ENCODE measurements at places on chromosomes 13 and 19.

GRCh38 chr19:367963-368629 is 23.5 kb upstream of the MIER2 start:
- no peak for DNase-seq

GRCh38 chr13:99178636-99179035 is 22.0 kb upstream of the UBAC2 start:
- no peak for DNase-seq

- DNase-seq, result no peak
These were observed 17.2 kb downstream of the ENOX1 start for GRCh38 chr13:43769529-43769928.

DNA sequence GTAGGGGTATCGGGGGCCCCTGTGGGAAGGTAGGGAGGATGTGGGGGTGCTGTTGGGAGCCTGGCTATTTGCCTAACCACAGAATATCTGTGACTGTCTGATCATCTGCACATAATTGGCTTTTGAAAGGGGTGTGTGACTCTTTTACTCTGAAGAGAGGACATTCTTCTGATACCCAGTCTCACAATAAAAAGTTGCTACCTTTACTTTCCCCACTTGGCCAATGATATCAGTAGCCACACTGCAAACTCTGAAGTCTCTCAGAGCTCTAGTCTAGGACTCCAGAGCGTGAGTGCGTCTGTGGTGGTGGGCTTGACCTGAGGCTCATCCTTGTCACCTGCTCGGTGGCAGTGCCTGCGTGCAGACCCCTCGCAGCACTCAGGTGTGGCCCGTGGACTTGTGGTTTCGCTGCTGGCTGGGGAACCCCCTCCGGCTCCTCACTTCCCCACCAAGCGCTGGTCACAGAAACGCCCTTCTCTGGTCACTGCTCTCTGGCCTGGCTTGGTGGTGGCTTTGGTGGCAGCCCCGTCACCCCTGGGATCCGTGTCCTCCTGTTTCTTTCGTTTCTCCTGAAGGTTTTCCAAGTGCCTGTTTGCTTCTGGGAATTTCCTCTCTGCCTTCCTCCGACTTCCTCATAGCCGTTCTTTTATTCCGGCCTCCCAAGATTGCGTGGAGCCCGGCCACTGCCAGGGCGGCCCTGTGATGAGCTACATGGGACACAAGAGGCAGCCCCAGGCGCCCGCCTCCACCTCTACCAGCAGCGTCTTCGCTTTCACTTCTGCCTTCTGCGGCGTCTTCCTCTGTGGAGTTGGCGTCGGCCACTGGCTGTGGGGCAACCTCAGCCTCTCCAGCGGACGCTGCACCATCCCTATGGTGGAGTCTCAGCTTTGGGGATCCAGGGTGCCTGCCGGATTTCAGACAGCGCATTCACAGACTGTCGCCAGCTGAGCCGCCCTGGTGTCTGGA is 78.0 kb downstream of the ATP11A start:
- DNase-seq, result no peak

Data from esophagus squamous epithelium (tissue), 5 donors.